ENCODE measurements at places on chromosomes 3 and 15.
A peak's percentile ranks its signal among the peaks of the same experiment; 100 is the strongest.

DNA sequence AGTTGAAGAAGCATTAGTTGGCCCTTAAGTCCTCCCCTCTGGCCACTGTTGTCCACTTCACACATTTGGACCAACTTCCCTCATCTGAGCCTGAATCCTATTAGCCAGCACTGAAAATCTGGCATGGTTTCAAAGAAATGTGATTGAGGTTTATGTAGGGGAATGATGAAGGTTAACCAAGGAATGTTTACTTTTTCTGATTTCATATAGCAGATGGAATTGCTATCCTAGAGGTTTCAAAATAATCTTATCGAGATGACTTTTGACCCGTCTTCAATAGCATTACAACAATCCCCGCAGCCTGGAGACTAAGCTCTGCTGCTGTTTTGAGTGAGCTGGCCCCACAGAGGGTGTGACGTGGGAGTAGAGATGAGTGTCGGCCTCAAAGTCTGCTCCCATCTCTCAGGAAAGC, 200.8 kb upstream of the IL12A start:
- no peak for DNase-seq

DNA sequence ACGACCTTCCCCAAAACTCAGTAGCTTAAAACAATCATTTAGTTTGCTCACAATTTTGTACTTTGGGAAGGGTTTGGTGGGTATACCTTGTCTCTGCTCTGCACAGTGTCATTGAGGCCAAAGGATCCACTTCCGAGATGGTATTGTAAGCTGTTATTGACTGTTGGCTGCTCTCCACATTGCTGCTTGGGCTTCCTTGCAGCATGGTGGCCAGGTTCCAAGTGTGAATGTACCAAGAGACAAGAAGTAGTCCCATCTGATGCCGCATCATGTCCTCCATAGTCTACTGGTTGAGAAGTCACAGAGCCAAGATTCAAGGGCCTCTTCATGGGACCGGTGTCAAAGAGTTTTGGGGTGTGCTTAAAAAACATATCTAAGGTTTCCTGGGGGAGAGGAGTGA, 268.5 kb downstream of the PLCL2 start:
- no peak for DNase-seq

- peak; percentile 25 for DNase-seq
Measured at GRCh38 chr3:99172736-99173657, 271.5 kb upstream of the DCBLD2 start.

DNA sequence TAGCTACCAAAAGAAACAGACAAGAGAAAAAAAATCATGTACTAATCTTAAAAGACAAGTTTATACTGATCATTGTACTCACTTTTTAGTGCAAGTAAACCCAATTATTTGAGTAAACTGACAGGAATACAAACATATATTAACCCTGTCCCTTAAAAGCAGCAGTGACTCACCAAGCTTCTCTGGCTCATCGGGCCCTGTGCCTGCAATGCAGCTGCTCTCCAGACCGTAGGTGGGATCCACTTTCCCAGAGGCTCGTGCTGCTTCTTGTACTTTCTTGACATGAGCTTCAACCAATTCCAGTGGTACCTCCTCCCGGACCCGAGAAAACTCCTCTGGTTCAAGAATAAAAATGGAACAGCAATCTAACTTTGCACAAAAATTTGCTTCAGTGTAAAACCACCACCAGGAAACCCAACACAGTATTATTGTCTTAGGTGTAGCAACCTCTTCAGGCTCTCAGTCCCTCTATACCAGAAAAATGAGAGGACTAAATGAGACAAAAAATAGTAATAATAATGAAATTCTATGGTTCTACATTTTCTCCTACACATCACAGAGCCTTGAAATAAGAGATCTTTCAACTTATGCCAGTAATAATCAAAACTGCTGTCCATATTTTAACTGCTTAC, 82.6 kb upstream of the CSPG5 start:
- no peak for DNase-seq

DNA sequence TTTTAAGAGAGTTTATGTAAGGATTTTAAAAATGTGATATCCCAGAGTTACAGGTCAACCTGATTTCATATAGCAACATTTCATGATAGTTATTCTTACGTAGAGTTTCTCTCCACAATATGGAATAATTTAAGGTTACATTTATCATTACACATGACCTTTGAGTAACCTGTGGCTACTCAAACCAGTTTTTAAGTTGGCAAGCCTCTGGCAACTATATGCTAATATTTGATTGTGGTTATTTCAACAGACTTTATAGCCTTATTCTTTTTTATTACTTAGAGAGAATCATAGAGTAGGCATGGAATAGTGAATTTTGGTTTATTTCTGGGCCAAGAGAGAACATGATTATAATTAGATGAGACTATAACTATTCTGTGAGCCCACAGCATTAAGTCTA, 504.9 kb downstream of the NLGN1 start:
- no peak for DNase-seq

DNA sequence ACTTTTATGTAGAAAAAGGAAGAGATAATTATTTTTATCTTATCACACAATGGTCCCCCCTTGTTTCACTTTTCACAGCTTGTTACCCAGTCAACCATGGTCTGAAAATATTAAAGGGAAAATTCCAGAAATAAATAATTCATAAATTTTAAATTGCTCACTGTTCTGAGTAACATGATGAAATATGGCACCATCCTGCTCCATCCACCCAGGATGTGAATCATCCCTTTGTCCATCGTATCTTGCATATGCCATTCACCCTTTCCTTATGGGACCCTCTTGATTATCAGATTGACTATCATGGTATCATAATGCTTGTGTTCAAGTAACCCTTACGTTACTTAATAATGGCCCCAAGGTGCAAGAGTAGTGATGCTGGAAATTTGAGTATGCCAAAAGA, 43.7 kb downstream of the ANKRD28 start:
- DNase-seq, result no peak

DNA sequence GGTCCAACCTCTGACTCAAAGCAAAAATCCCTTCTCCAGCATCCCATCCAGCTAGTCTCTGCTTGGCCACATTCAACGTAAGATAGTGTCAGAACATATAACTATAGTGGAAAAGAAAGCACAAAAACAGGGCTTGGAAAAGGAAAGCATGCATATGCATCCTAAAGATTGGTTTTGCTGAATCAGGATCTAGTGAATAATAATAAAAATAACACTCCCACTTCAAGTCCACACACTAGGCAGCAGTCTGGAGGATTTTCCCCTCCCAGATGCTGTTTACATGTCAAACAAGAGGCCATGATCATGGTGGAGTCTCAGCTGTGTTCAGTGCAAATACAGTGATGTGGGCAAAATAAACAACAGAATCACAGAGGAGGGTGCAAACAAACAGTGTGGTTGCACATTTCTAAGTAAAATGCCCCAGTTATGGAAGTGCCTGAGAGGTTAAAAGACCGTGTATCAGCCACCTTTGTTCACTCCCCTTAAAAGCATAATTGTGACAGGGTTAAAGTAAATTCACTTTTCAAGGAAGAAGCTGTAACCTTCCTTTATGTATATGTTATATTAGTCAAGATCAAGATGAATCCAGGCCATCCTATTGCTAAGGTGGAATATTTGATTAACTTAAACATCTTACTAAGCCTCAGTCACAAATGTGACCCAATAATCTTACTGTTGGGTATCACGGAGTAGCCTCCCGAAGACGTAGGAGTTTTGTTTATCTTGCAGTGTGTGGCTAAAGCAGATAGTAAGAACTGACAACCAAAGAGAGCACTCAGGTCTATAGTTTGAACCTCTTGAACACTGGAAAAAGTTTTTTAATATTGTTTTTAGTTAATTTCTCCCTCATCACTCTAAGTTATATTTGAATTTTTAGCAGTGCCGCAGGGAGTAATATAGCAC, 424.5 kb downstream of the SOX2 start:
- DNase-seq, result no peak

DNA sequence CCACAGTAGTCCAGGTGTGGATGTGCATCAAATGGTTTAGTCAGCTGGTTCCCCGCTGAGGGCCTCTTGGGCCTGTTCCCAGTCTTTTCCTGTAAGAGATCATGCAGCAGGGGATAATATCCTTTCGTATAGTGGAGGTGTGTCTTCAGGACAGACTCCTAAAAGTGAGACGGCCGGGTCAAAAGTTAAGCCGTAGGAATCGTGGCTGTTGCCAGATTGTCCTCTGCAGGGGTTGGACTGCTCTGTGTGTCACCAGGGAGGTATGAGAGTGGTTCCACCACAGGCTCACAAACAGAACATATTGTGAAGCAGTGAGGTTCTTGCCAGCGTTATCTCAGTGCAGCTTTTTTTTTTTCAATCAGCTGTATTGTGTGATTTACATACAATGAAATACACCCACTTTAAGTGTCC, 95.0 kb downstream of the VGLL4 start:
- DNase-seq, result no peak

DNA sequence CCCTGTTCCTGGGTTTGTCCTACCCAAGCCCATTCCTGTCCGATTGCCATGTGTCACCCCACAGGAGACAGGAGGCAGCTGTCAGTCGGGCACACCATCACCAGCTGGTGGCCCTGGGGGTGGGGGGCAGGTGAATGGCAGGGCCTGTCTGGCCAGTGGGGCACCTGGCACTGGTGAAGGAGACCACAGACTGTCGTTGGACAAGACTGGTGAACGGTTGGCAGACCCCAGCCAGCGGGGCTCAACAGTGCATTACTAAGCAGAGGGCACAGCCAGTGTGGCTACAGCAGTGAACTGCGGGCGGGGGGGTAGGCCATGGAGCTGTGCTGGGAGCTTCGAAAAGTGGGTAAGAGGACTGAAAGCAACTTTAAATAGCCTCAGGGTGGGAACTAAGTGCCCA, 2.1 kb downstream of the SEMA7A start:
- DNase-seq, result no peak

- no peak for DNase-seq
Measured at GRCh38 chr3:21377071-21377769, 373.8 kb downstream of the ZNF385D start.

- no peak for DNase-seq
Measured at GRCh38 chr3:107076946-107077345, 300.3 kb upstream of the CCDC54 start.

GRCh38 chr3:81782585-81782984, 21.1 kb upstream of the GBE1 start:
- DNase-seq, result no peak

- DNase-seq, result no peak
Measured at GRCh38 chr3:197567904-197568681, 12.3 kb upstream of the BDH1 start.

- no peak for DNase-seq
Measured at GRCh38 chr3:101828691-101829436, 20.4 kb upstream of the NFKBIZ start.

DNA sequence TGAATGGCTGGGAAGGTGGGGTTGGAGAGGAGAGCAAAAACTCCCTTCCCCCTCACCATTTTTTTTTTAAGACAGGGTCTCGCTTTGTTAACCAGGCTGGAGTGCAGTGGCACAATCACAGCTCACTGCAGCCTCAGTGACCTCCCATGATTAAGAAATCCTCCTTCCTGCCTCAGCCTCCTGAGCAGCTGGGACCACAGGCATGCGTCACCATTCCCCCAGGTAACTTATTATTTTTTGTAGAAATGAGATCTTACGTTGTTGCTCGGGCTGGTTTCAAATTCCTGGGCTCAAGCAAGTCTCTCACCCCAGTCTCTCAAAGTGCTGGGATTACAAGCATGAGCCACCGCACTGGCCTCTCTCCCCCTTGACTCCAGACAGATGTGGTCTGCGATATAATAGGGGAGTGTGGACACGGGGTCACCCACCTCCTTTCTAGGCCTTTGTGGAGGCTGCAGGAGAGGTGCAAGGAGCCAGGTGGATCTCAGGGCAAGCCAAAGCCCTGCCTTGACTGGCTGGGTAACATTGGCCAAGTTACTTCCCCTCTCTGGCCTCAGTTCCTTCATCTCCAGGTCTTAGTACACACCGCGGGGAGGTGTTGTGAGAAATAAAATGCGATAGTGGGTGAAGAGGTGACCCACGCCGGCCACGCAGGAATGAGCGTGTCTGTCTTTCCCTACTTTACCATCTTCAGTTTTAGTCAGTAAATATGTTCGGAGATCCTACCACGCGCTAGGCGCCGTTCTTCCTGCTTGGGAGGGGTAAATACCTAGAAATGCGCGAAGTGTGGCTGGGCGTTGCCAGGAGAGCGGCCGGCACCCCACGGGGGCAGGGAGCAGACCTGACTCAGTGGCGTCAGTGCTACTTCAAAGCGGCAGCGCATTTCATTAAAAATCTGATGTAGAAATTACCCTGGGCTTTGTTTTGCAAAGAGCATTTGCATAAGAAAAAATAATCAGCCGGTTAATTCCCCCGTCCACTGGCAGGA, 20.2 kb upstream of the CORO2B start:
- DNase-seq, result no peak

DNA sequence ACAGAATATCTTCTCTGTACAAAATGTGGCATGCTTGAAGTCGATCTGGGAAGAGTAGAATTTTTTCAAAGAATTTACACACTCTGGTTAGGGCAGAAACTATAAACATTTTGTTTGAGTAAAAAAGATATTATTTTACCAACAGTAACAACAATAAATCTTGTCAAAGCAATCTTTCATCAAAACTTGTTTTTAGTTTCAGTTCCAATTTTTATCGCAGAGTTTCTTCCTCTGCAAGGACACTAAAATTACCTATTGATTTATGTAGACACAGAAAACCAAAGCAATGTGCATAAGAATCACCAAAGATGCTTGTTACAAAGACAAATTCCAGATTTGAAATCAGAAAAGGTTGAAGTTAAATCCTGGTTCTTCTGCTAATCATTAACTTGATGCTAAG, 61.9 kb downstream of the CGGBP1 start:
- no peak for DNase-seq

GRCh38 chr3:135263331-135263730, 468.3 kb downstream of the EPHB1 start:
- DNase-seq, result no peak

- no peak for DNase-seq
Measured at GRCh38 chr3:18284716-18285115, 140.4 kb downstream of the SATB1 start.

DNA sequence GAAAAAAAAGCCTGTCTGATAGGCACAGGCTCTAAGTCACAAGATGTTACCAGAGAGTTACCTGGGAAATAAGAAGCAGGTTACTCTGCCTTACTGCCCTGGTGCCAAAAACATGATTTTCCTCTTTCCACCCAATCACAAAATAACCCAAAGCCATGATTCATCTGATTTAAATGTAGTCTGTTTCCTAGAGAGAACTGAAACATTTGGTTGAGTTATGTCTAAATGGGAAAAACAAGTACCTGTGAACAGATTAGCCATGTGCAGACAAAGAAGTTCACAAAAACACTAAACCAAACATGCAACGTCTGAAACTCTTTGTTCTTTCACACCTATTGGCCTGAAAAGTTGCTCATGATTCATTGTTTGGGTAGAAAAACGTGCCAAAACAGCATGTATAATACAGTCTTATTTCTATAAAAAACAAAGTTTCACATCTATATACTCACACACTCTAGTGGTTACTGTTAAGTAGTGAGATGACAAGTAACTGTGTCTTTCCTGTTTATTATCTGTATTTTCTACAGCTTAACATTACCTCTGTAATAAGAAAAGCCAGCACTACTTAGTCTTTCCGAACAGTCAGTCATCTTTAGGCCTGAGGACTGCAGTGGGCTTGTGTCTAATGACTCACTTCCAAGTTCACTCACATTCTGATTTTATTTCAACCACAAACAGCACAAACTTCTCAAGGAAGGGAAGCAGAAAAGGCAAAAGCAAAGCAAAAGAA, 30.2 kb downstream of the FAM174B start:
- DNase-seq, result no peak

GRCh38 chr3:39531665-39532064, 64.2 kb downstream of the MOBP start:
- DNase-seq, result no peak

Measured in 8988T (cell line).